Activated CD8-positive, alpha-beta memory T cell treated with anti-CD3 and anti-CD28 coated beads, Interleukin-2, amount 10 ng/mL, durations not matched to agents 7 days and 5 days (primary cell): ENCODE measurements at places on chromosomes 11 and 22. TPM values are rescaled to one million over a fixed set of nuclear protein-coding genes. Genes with fewer than 3 reads are reported as not detected.

SLC22A12 gene
- total RNA-seq, result not detected

IGLL1 gene
- total RNA-seq, result 0.42 TPM

PNPLA3 gene
- total RNA-seq, result 0.19 TPM

SCGB1D2 gene
- total RNA-seq, result not detected

OR51B5 gene
- total RNA-seq, result 0.47 TPM

POU2AF3 gene
- not detected for total RNA-seq

RAB38 gene
- 2.2 TPM for total RNA-seq

MRGPRX3 gene
- not detected for total RNA-seq

ARHGAP42 gene
- not detected for total RNA-seq
